ENCODE measurements at places on chromosomes 1 and 21.

GRCh38 chr1:216793973-216794372, 70.7 kb upstream of the ESRRG start:
- no peak for DNase-seq

DNA sequence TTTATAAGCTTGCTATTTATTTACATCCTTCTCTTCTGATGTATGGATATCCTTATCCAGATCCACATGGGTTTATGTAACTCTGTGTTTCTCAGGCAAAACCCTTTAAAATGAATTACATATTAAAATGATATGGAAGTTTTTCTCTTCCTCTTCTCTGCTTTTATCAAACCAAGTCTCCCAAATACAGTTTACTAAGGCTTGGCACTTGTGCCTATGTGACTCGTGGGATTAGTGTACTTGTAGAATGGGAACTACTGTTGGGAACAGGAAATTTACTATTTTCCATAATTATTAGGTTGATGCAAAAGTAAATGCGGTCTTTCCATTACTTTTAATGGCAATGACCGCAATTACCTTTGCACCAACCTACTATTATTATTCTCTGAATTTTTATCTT, 14.8 kb downstream of the SIM2 start:
- DNase-seq: no peak

DNA sequence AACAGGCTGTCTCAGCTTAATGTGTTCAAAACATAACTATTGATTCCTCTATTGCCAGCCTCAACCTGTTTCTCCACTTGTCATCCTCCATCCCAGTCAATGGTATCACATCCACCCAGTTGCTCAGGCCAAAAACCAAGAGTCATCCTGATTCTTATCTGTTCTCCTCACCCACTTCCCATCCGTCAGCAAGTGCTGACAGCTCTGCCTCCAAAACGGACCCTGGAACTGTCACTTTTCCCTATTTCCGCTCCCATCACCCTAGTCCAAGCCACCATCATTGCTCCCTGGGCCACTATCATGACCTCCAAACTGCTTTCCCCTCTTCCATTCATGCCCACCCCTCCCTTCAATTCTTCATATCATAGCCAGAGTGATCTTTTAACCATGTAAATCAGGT, 36.2 kb upstream of the IFFO2 start:
- DNase-seq: no peak

GRCh38 chr1:3787349-3787715, 9.0 kb downstream of the LRRC47 start:
- DNase-seq: no peak

GRCh38 chr21:14677639-14678179, 131.6 kb upstream of the SAMSN1 start:
- no peak for DNase-seq

DNA sequence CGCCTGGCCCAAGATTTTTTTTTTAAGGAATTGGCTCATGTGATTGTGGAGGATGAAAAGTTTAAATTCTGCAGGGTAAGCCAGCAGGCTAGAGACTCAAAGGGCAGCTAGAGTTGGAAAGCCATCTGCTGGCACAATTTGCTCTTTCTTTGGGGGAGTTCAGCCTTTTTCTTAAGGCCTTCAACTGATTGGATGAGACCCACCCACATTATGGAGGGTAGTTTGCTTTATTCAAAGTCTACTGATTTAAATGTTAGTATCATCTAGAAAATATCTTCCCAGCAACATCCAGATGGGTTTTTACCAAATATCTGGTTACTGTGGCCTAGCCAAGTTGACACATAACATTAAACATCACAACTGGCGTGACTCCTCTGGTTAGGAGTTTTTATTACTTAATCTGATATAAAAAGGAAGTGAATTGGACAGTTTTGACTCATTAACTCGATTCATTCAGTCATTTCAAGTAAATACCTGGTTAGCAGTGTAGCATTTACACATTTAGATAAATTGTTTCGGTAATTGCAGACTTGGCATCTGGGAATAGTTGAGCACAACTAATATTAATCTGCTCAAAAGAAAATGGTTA, 12.4 kb downstream of the HOOK1 start:
- no peak for DNase-seq

DNA sequence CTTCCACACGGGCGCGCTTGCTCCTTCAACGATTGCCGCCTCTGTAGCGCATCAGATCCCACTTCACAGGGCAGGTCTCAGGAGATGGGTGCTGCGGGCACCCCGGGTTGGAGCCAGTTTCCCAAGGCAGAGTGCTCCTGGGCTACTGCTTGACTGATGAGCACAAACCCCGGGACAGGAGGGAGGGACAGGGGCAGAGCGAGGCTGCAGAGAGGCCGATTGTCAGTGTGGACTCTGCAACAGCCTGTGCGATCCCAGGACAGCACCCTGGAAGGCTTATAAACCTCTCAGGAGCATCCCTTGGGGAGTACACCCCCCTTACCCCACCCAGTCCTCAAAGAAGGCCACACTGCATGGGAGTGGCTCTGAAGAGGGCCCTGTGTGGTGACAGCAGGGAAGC, 28.0 kb upstream of the BACE2 start:
- DNase-seq: no peak

DNA sequence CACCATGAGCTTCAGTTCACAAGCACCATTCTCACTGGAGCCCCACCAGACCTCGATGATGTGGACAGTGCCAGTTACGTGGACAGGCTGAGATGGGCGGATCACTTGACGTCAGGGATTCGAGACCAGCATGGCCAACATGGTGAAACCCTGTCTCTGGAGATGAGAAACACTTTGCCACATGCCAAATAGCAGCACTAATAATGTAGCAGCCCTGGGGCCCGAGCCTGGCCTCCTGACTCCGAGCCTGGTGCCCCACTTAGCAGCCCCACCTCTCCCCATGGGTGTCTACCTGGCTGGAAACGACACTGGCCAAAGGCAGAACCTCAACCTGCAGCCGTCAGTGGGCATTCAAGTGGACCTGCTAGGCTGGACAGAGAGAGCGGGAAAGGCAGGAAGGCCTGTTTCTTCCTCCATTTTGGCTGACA, 129.1 kb downstream of the TOMM20 start:
- no peak for DNase-seq

GRCh38 chr1:233470741-233471499, 143.0 kb upstream of the KCNK1 start:
- no peak for DNase-seq

DNA sequence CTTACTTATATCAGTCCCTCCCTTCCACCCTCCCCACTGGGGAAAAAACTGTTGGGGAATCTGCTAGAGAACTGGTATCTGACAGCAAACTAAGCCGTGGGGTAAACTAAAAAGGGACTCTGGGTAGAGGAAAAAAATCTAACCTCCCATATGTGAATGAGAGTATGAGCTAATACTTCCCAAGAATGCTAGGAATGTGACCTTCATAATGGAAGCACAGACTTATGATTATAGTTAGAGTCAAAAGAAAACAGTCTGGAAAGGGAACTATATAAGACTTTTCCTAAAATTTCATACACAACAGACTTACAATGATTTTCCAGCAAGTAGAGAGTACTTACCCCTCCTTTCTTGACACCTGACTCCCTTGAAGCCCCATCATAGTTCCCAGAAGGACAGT, 23.0 kb upstream of the RBBP5 start:
- no peak for DNase-seq

DNA sequence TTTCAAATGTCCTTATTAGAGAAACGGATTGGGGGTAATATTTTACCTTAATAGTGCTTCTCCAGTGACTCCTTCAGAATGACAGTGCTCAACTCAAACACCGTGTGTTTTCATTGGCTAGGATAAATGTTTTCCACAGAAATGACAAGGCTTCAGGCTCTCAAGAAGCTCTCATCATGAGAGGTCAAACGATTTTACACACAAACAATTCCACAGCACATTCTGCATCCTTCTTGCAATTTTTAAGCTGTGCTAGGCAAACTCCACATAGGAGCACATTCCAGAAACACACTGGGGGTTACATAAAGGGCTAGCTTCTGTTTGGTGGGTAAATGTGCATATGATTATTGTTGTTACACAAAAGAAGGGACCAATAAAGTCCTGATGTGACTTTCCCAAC, 75.5 kb upstream of the IPO9 start:
- DNase-seq: no peak

DNA sequence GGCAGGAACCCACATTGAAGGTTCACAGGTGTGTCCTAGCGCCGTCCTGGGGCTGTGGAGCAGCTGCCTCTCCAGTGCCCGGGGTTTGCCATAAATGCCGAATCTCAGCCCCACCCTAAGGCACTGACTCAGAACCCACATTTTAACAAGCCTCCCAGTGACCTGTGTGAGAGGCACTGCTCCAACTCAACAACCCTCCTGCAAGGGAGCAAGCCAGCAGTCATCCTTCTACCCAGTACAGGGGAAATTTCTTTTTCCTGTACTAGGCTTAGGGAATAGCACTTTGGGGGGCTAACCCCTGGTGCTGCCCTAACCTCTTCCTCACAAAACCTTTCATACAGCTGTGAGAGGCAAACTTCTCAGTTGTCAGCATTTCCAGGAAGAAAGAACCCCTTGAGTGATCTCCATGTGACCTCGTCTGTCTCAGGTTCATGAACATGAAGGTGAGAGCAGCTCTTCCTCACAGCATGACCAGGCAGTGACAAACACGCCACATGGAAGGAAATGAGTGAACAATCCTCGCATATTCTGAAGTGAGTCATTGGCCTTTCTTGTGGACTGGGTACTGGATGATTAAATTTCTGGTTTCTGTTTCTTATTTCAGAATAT, 11.4 kb upstream of the BCAR3 start:
- DNase-seq: no peak
